ENCODE measurements at places on chromosomes 1 and 21. TPM values are rescaled to one million over a fixed set of nuclear protein-coding genes. Genes with fewer than 3 reads are reported as not detected.

Gene LPGAT1
- 37.4 TPM for total RNA-seq

Gene MAP10
- total RNA-seq: 3.0 TPM

Gene LCE1D
- total RNA-seq: not detected

Gene S100A7
- total RNA-seq: not detected

Gene COL11A1
- total RNA-seq: 0.35 TPM

Gene NUP210L
- total RNA-seq: 0.13 TPM

Gene NBPF4
- not detected for total RNA-seq

Gene EVA1B
- total RNA-seq: 15.6 TPM

DNA sequence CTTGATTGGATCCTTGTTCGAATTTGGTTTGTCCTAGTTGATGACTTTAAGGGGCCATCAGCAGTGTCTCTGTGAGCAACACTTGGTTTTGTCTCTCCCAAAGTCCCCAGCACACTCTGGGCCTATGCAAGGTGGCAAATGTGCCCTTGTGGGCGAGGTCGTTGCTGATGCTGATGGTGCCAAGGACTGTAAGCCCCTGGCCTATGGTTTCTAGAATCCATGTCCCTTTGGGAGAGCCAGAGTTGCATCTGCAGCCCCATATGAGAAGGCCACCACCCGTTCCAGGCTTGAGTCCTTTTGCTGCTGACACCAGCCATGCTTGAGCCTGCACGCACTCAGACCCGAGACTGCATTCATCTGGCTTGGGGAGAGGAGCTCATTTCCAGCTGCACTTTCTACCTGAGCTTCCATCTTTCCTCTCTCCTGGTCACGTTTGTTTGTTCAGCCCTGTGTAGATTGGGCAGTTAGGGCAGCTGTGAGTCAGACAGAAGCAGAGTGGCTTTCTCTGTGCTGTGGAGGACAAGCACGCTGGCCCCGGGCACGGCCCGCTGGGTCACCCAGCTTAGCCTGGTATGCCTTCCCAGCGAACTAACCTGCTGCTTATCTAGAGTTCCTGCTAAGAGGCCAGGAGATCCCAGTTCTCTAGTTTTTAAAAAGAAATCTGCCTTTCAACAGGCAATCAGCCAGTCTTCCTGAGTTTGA lies 52.1 kb upstream of the CSF3R start:
- no peak for DNase-seq

DNA sequence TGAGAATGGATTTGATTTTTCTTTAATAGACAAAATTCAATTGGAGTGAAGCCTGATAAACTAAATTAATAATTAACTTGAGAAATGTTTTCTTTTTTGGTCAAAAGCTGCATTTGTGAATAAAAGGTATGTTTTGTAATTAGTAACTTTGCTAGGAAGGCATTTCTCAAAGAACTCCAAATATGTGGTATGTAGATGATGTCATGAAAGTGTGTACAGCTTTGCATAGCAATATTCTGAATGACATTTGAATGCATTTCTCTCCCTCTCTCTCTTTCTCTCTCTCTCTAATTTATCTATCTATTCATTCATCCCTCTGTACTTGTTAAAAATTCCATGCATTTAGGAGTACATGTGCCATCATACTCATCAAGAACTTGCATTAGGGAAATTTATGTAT lies 109.1 kb upstream of the ADAMTS5 start:
- no peak for DNase-seq

GRCh38 chr1:161721738-161722343 lies 497 bp downstream of the FCRLB start:
- DNase-seq: no peak

GRCh38 chr1:90716243-90716551 lies 905 bp downstream of the BARHL2 start:
- DNase-seq: no peak

DNA sequence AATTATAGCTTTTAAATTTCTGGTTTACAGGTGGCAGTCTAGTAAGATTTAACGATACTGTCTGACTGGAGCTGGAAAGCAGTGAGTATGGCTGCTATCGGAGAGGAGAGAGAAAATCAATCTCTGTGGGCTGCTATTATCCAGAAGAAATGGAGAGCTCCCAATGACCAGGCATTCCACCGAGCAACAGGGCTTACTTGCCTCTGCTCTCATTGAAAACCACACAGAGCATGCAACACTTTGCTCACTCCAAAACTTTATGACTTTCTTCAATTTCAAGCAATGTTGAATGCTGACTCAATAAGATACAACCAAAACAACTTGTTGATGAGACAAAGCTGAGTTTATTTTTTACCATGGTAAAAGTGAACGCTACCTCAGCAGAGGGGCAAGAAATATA lies 337.0 kb upstream of the NCAM2 start:
- no peak for DNase-seq

DNA sequence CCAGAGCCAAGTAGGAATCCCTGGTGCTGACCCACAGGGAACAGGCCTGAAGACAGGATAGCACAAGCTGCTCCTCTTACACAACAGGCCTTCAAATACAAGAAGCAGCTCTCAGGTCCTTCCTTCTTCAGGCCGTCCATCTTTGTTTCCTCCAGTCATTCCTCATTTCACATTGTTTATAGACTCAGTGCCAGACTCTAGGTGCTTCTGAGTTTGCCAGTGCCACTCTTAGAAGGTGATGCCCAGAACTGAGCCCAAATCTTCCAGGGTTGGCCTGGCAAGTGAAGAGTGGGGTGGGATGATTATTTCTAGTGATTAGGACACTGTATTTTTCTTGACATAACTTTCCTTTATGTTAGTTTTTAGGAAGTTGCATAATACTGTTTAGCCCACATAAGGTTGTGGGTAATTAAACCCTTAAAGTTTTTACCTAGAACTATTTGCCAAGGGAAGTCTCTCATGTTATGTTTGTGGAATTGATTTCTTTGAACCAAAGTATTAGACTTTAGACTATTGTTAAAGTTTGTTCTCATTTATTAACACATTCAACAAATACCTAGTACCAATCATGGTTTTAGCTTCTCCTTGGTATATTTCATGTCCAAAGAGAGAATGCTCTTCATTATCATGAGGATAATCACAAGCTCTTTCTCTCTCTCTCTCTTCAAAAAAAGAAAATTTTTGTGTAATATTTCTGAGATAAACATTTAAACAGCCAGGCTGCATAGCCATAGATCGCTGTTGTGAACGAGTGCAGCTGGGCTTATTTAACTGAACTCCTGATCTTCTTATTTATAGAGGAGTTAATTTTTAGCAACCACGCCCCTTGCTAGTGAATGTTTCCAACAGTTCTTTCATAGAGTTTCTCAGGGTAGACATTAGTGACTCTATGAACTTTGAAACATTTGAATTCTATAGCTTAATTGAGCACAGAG lies 47.7 kb downstream of the PGM1 start:
- no peak for DNase-seq

GRCh38 chr21:26686278-26686677 lies 113.2 kb upstream of the CYYR1 start:
- DNase-seq: no peak

GRCh38 chr1:202129453-202130296 lies 7.0 kb downstream of the GPR37L1 start:
- DNase-seq: no peak

DNA sequence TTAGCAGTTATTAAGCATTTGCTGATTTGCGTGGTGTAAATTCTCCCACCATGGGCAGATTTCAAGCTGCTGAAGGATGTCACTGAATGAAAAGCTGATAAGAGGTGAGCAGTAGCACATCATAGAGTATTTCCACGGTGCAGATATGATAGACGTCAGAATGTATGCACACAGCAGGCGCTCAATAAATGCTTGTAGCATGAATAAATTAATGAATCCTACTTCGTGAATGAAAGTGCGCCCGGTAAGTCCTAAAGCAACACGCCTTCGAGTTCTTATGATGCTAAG lies 510 bp upstream of the UBIAD1 start:
- DNase-seq: no peak

- no peak for DNase-seq
Measured at GRCh38 chr21:38282921-38283320, 26.1 kb downstream of the KCNJ15 start.

DNA sequence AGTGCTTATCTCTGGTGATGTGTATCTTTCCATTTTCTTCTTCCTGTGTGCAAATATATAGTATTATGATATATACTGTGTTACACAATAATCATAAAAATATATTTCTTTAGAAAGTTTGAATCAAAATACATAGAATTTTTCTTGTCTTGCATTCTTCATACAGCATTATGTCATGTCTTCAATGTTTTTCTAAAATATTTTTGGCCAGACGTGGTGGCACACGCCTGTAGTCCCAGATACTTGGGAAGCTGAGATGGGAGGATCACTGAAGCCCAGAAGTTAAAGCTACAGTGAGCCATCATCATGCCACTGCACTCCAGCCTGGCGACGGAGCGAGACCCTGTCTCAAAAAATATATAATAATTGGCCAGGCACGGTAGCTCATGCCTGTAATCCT lies 41.6 kb downstream of the IL6R start:
- DNase-seq: no peak

DNA sequence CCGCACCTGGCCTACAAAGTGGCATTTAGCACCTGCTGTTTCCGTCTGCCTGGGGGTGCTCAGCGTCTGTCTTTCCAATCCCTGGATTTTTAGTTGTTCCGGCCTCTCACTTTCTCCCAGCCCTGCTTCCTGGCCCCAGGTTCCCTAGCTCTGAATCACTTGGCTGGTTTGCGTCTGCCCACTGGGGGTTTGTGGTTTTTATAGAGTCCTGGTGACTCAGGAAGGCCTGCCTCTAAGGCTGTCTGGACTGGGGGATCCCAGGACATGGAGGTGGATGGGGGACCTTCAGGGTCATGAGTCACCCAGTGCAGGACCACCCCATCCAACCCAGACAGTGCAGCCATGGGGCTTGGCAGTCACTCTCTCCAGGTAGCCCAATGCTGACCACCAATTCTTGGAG lies 53.5 kb downstream of the MRPL37 start:
- no peak for DNase-seq

GRCh38 chr1:78003070-78003746 lies 1.5 kb upstream of the DNAJB4 start:
- no peak for DNase-seq

- no peak for DNase-seq
Measured at GRCh38 chr1:15958793-15959192, 17.1 kb downstream of the ZBTB17 start.

DNA sequence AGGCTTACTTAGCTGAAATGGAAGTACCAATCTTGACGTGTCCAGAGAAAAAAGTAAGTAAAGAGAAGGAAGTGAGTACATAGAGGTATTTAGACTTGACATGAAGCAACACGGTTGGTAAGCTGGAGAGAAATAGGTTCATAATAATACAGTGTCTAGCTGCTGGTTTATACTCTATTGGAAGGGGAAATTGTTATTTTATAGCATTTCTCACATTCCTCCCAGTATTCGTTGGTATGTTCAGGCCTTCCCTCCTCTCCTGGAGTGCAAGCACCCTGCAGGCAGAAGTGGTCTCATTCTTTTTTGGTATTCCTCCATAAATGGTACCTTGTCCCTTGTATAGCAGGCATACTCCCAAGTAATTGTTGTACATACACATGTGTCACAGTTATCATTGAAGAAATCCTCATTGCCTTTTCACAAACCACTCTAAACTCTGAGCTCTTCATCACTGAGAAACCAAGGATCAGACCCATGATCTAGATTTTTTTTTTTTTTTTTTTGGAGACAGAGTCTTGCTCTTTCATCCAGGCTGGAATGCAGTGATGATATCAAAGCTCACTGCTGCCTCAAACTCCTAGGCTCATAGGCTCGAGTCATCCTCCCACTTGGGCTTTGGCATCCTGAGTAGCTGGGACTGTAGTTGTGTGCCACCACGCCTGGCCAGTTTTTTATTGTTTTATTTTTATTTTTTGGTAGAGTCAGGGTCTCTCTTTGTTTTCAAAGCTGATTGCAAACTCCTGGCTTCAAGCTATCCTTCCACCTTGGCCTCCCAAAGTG lies 9.8 kb upstream of the IPO9 start:
- no peak for DNase-seq

DNA sequence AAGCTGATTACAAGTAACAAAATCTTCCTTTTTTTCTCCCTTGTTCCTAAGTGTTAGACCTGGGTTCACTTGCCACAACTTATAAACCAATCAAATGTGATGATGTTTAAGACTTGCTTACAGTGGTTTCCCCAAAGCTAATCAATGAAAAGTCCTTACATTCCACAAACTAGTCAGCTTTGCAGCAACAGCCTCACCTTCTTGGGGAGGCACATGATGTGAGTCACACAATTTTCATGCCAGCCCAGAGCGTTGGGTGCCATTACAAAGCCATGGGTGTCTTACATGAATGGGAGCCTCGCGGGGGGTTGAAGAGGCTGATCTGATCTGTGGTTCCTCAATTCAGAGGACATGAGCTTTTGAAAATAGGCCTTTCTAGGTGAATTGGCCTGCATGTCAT lies 91.6 kb upstream of the UBE2U start:
- DNase-seq: no peak

GRCh38 chr1:37868466-37868865 lies 9.1 kb upstream of the MTF1 start:
- DNase-seq: no peak

DNA sequence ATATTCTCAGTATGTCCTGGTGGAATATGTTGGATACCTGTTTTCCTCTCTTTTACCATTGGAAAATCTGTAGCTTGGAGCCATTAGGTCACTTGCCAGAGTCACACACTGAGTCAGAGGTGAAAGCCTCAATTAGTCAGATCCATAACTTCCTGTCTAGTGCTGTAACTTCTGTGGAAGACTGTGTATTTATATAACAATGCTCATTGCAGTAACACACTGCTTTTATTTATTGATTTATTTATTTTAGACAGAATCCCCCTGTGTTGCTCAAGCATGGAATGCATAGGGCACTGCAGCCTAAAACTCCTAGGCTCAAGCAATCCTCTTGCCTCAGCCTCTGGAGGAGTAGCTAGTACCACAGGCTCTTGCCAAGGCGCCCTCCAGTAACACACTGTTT lies 1.3 kb upstream of the DOCK7 start:
- no peak for DNase-seq

GRCh38 chr1:94883691-94884090 lies 43.2 kb downstream of the CNN3 start:
- no peak for DNase-seq

- DNase-seq: no peak
Measured at GRCh38 chr1:42259059-42259738, 75.8 kb downstream of the FOXJ3 start.

- no peak for DNase-seq
Measured at GRCh38 chr1:83086346-83086745, 912.6 kb downstream of the TTLL7 start.

GRCh38 chr1:48552420-48552819 lies 80.4 kb upstream of the SPATA6 start:
- no peak for DNase-seq

DNA sequence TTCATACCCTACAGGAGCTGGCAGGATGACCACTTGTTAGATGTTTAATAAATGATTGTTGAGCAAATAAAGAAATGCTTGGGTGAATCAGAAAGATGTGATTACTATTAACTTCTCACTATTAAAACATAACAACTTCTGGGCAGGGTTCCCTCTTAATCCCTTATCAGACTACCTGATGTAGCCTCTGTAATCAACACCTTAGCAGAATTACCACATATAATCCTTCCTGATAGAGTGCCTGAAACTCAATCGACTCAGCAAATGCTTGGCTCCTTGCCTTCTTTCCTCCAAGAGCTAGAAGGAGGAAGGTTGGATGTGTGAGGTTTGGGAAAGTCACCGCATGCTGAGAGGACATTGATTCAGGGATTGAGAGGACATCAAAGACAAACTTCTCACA lies 34.8 kb upstream of the DSCAM start:
- DNase-seq: no peak

Data from left cardiac atrium (tissue), 4 donors.